ENCODE measurements at places on chromosomes 5 and 9.
A peak's percentile ranks its signal among the peaks of the same experiment; 100 is the strongest.

GRCh38 chr9:136856079-136856476 is 3.9 kb downstream of the MAMDC4 start:
- DNase-seq: no peak

- peak; percentile 54 for DNase-seq
Observed at GRCh38 chr9:108534741-108535140, 321.0 kb downstream of the ACTL7B start.

- no peak for DNase-seq
Observed at GRCh38 chr5:112646139-112646936, 91.3 kb upstream of the APC start.

DNA sequence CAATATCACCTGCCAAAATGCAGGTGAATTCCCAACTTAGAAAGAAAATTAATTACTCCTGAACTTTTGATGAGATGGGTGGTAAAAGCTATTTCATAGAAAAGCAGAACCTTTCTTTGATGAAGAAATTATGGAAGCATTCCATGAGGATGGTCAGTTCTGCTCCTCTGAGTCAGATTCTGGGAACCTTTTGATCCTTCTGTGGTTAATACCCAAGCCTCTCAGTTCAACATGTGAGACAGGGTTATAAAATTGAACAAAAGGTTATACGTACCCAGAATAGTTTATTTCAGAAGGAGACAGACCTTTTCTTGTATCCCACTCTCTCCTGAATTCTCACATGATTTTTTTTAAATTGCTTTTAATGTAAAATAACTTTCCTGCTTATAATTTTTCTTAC is 767.6 kb upstream of the ADAMTS16 start:
- no peak for DNase-seq

DNA sequence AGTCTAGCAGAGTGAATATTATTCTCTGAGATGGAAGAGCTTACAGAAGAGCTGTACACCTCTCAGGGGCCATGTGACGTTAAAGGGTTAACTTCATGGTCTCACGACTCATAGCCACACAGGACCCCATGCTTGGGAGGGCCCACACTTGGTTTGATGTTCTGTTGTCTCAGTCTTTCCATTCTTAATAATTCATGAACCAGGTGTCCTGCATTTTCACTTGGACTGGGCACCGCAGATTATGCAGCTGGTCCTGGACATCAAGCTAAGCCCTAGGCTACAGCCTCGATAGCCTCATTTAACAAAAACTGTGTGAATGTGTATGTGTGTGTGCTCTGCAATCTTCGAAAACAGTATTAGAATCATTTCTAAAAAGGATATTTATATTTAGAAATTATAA is 323.5 kb downstream of the PLK2 start:
- DNase-seq: no peak

DNA sequence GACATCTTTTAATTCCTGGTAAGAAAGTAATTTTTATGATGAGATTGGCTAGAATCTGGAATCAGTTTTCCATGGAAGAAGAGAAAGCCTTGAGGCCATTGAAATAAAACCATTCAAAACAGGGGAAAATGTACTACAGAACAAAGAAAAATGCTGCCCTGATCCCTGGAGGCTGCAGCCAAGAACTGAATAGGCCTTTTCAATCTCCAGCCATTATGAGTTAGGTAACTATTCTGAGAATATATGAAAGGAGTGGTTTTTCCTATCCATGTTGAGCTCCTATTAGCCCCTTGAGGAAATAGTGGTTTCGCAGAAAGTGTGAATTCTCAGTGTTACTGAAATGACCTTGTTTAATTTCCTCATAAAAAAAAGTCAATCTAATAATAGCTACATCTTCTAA is 408.5 kb upstream of the GRAMD2B start:
- no peak for DNase-seq

- DNase-seq: no peak
Observed at GRCh38 chr5:149007174-149007573, 55.7 kb downstream of the SH3TC2 start.

GRCh38 chr9:33178972-33179697 is 12.0 kb upstream of the B4GALT1 start:
- DNase-seq: no peak

- DNase-seq: no peak
Observed at GRCh38 chr9:1707291-1707690, 307.9 kb upstream of the SMARCA2 start.

DNA sequence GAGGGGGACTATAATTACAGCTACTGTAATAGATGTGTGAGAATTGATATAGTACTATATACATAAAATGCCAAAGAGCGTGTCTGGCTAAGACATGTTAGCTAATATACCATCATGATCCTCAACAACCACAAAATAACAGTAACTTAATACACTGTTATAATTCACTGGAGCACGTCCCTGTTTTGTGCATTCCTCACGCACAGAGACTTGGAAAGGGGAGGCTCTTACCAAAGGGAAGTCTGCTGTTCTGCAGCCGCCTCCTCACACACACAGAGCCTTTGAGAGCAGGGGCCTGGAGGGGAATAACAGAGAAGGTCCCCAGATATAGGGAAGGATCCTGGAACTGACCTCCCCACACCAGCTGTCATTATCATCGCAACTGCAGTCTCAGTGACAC is 97.3 kb downstream of the ANKRD18A start:
- DNase-seq: no peak

DNA sequence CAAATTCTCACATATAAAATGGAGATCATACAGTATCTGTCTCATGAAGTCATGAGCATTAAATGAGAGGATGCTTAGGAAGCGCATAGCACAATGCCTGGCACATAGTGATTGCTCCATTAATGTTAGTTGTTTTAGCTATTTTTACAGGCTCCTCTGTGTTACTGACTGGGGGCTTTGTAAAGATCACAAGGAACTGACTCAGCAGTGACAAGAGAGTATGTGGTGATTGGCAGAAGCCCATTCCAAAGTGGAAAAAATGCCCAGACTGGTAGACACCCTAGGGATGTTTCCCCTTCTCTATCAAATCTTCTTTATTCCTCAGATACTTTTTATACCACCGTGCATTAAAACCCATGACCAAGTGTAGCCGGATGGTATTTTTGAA is 33.5 kb downstream of the ABLIM3 start:
- no peak for DNase-seq

DNA sequence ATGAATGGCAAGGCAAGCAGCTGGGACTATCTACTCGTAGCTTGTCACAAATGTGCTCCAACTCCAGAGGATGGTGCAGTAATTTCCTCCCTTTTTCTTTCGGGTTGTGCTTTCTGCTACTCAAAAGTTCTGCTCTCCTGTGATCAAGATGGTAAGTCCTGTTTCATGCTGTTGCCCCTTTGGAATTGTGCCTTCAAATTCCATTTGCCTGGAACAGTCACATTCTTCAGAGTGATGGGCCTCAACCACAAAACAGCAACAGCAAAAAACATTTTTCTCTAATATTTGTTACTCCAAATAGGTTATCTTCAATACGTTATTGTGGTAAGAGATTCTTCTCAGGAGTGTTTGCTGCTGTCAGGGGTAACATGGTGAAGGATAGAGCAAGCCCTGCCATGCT is 209.3 kb downstream of the PALM2AKAP2 start:
- DNase-seq: no peak

- DNase-seq: no peak
Observed at GRCh38 chr5:90307782-90308181, 101.8 kb downstream of the CETN3 start.

- no peak for DNase-seq
Observed at GRCh38 chr9:17401858-17402257, 177.0 kb upstream of the SH3GL2 start.

- DNase-seq: no peak
Observed at GRCh38 chr9:34521406-34522045, 1.3 kb downstream of the ENHO start.

DNA sequence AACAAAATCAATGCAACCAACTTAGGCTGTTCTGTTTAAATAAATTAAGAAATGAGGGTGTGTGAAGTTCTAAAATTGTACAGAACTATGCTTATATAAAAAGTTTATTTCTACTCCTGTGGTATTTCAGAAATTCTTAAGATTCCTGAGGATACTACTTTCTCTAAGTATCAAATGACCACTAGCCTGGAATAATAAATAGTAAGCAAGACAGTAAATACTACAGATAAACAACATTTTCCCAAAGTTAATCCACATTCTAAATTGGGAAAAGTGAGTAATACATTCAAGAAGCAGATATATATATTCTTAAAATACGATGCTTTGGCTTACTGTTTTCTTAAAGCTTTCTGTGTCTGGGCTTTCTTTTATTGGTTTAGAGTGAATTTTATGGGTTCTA is 29.5 kb downstream of the CCNH start:
- no peak for DNase-seq

- DNase-seq: no peak
Observed at GRCh38 chr5:37417347-37417746, 38.2 kb downstream of the WDR70 start.

DNA sequence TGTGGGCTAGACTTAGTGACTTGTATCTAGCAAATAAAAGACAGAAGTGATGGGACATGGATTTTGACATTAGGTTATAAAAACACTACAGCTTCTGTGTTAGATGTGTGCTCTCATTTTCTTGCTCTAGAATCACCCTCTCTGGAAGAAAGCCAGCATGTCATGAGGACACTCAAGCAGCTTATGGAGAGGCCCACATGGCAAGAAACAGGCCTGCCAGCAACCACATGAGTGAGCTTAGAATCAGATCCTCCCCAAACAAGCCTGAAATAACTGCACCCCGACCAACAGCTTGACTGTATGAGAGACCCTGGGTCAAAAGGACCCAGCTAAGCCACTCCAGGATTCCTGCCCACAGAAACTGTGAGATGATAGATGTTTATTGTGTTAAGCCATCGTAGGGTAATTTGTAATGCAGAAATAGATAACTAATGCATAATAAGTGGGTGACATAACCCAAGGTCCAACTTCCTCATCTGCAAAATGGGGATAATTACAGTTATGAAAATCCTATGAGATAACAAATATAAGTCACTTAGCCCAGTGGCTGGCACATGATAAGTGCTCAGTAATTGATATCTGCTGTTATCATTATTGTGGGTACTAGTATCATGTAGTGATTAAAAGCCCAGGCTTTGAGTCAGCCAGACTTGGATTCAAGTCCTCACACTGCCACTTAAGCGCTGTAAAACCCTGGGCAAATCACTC is 86.5 kb downstream of the KLHL3 start:
- DNase-seq: no peak

DNA sequence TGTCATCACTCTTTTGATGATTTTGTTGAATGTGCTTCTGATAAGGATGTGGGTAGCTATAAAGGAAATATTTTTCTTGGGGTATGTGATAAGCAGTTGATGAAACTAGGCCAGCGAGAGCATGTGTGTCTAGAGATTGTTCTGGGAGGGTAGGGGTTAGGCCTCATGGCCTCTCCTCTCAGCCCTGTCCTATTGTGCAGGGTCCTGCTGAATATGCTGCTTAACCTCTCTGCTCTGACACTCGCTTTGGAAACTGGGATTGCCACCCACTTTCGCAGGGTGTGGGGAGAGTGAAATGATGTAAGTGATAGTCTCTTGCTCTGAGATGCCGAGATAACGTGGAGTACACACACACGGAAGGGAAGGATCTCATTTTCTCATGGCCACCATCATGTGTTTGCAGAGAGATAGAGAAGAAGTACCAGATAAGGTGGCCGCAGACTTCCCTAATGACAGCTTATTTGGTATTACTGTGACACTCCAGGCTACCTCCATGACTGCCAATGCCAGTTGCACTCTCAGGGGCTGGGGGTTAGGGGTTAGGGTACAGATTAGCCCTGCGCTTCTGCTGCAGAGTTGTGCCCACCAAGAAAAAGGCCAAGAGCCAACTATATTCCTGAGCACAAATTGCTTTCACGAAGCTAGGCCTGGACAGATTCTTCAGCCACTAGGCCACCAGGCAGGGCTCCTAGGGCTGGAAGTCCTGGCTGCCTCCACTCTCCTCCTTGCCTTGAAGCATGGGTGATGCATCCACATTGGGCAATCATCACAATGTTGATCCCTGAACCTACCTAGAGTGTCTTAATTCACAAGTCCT is 25.2 kb upstream of the TNFAIP8 start:
- no peak for DNase-seq

GRCh38 chr5:122081541-122081940 is 3.5 kb upstream of the LOX start:
- DNase-seq: no peak

Data from AG09319 (cell line).